AG04450 (cell line): ENCODE measurements at places on chromosomes 3 and 15. TPM values are rescaled to one million over a fixed set of nuclear protein-coding genes. Genes with fewer than 3 reads are reported as not detected.

DNA sequence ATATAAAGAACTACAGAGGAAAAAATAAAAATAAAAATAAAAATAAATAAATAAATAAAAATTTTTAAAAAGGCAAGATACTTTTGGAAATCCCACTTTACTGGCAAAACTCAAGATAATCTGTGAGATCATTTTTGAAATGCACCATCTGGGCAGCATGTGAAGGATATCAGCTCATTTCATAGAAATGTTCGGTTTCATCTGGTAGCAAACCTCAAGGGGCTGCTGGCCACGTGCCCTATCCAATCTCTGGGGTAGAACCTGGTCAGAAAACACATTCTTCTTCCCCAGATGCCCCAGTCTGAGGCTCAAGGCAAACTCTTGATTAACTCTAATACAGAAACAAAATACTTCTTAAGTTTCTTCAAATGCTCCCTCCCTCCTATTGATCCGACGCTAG lies 166.0 kb downstream of the FMN1 start:
- DNase-seq: no peak

DNA sequence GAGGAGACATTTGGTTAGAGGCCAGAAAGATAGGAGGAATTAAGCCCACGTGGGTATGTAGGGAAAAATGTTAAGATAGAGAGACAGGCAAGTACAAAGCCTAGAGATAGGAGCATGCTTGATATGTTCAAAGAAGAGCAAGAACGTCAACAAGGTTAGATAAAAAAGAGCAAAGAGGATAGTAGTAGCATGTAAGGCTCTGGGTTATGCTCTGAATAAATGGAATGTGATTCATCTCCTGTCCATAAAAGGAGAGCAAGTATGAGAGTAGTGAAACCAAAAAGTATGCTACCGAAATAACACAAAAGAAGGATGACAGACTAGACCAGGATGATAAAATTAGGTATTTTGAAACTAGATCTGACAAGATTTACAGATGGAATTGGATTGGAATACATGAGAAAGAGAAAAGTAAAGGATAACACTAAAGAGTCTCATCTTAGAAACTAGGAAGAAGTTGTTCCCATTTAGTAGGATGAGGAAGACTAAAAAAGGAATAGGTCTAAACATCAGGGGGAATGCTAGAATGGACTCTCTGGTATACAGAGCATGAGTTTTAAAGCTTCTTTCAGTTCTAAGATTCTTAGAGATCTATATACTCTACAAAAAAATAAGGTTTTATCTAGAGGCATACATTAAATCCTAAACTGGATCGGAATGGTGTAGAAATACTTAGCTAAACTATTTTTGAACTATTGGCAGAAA lies 59.1 kb downstream of the TRPM7 start:
- peak; percentile 1 for DNase-seq

DNA sequence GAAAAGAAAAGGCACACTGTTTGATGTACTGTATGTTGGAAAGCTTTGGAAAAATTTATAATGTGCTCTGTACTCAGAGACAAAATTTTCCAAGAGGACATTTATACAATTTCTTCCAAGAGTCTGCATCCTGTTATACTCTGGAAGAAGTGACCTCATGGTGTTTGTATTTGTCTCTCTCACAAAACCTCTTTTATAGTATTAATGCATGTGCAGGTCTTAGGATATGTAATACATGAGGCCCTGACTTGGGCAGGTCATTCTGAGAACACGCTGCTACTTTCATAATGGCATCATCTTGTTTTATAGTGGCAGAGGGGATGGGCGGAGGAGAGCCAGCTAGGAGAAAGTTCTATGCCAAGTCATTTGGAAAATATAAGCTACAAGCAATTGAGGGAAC lies 72.0 kb upstream of the P3H2 start:
- DNase-seq: no peak

GRCh38 chr15:72229947-72230196 lies 1.1 kb downstream of the PKM start:
- DNase-seq: no peak

- DNase-seq: no peak
These were observed 21.9 kb upstream of the CPNE9 start for GRCh38 chr3:9681723-9682081.

- DNase-seq: no peak
These were observed 3.4 kb upstream of the CPOX start for GRCh38 chr3:98596541-98597500.

Gene CLDN11
- polyA plus RNA-seq: 444 and 445 TPM in 2 replicates

- DNase-seq: no peak
These were observed 674.4 kb downstream of the NTRK3 start for GRCh38 chr15:87582169-87582568.

- no peak for DNase-seq
These were observed 42.9 kb downstream of the IDH2 start for GRCh38 chr15:90059208-90059985.

Gene PTH1R
- polyA plus RNA-seq: 0.05 and 0.09 TPM in 2 replicates

GRCh38 chr3:127089486-127090145 lies 103.3 kb upstream of the PRR23E start:
- DNase-seq: no peak

DNA sequence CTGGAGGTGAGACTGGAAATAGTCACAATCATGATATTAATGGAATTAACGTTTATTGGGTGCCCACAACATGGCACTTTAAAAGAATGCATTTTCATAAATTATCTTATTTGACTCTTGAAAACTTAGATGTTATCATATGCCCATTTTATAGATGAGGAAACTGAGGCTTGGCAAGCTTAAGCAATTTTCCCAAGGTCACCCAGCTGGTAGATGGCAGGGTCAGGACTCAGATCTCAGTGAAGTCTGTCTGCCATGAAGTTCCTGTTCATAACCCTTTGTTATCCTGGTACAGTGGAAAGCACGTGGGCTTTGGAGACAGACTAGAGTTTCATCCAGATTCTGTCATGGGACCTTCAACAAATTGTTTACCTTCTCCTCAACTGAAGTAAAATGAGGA lies 174.6 kb upstream of the NR2E3 start:
- no peak for DNase-seq

- no peak for DNase-seq
These were observed 90.2 kb downstream of the DNAJB8 start for GRCh38 chr3:128376516-128376915.

Gene LYSMD2
- polyA plus RNA-seq: 6.5 and 10.2 TPM in 2 replicates

Gene CCDC33
- not detected in 2 replicates for polyA plus RNA-seq

DNA sequence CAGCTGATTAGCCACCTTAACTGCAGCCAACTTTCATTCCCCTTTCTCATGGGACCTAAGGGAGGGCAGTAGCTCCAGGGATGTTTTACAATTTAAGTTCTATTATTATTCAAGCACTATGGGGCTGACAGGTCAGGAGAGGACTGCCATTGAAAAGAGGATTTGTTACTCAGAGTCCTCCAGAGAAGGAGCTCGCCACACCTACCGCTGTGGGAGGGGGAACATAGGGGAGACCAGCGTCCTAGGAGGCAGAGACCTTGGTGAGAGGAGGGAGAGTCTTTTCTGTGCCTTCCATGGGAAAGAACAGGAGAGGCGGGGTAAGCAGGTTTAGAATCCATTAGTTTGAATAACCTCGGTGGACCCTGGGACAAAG lies 14.4 kb downstream of the ATP10A start:
- no peak for DNase-seq

DNA sequence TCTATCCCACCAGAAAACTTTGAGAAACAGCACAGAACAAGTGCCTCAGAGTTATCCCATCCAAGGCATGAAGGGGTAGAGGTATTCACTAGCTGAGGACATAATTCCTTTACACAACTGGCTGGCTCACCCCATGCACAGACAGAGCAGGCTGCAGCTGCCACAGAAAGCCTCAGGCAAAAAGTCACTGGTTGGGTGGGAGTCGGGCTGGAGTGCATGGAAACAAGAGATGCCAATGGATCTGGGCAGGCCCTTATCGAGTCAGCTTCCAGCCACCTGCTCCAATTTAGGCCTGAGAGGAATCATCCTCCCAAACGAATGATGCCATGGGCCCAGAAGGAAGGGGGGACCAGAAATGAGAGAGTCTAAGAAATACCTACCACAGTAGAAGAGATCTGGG lies 83.0 kb downstream of the RSL24D1 start:
- no peak for DNase-seq

Gene LRRIQ4
- not detected in 2 replicates for polyA plus RNA-seq

DNA sequence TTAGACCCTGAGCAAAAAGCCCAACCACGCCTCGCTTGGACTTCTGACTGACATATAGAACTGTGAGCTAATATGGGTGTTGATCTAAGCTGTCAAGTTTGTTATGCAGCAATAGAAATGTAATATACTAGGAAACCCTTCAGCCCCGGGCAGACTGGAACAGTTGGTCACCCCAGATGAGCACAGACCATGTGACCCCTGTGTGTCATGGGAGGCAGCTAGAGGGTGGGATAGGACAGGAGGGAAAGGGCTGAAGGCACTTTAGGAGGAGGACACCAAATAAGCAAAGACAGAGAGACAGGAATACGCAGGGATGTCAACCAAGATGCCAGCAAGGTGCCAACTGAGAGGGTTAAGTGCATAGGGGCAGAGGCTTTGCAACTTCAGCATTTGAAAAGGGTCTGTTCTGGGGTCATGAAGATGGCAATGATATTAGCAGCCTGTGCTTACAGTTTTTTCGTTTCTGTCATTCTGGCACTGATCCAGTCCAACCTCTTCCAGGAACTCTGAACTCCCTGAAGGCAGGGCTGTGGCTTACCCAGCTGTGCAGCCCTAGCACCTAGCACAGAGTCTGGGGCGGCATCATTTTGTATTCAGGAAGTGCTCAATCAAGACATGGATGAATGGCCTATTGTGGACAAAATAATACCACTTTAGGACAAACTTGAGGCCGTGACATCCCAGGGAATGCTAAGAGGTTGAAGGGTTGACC lies 51.4 kb downstream of the HES1 start:
- DNase-seq: no peak

DNA sequence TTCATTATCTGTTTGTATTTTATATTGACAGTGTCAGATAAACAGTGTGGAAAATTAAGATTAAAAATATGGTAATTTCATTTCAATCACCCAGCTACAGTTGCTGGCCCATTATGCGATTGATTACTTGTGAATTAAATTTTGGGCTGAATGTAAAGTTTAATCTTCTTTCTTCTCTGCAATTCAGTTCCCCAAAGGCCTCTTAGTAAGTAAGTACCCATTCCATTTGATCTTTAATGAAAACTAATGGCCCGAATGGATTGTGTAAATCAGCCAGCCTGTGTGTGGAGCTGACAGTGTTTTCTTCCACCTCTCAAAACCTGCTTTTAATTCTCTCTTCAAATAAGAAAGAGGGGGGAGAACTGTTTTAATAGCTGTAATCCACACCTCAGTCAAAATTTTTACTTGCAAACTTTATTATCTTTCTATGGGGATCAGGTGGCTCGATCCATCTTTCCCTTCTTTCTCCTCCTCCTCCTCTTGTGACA lies 307.1 kb downstream of the IL20RB start:
- no peak for DNase-seq

DNA sequence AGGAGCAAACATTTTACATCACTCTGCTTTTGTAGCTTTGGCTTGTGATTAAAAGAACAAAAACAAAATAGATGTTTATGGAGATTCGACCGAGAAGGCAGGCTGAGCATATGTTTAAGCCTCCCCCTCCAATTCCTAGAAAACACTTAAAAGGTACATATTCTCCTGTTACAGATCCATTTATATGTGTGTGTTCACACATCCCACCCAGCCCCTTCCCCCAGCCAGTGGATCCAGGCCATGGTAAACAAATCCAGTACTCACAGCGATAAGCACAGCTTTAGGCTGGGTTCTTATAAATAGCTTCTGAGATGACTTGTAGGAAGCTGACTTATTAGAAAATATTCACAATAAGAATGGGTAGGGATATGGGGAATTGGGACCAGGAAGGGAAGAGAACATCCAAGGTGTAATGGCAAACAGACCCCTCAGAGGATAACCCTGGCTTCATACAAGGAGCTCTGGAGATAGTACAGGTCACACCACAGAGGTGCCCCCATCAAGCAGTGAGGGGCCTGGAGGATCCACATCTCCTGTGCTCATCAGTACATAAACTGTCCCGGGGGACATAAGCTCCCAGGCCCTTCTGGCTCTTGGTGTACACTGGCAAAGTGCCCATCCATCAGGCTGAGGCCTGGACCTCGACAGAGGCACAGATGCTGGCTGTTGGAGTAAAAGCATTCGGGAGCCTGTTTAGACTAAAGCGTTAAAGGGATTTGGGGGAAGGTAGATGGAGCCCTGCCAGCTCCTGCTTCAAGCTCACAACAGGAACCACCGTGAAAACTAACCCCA lies 70.0 kb upstream of the UBE2E1 start:
- DNase-seq: no peak

Gene SMAD6
- 1.8 and 2.2 TPM in 2 replicates for polyA plus RNA-seq

DNA sequence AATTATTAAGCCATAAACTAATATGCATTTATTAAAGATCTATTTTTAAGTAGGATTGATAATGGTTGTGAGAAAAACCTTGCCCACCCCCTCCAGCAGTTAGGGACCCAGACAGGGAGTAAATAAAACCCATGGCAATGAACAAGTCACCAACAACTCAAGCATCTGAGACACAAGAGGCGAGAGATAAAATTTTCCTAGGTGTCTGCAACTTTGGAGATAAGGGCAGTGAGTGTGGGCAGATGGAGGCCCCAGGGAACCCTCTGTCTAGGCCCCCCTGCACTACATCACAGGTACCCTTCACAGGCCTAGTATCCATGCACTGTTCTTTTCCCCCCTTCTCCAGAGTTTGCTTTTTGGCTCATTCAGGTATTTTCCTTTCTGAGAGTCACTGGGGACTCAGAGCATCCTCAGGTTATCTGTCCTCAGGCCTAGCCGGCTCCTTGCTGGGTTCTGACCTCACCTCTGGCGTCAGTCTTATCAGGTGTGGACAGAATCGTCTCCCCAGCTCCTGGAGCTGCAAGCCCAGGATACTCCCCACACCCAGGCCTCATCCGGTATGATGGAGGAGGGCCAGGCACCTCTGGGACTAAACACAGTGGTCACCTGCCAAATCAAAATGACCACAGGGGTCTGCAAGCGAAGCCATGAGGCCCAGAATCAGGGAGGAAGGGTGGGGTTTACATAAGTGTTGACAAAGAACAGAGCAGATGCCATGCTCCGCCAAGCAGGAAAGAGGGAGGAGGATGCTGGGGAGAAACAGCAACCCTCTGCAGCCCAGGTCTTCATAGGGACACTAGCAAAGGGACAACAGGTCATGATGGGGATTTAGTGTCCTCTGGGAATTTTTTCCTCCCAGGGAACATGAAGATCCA lies 50.4 kb downstream of the CCNL1 start:
- DNase-seq: no peak
